Fibroblast of villous mesenchyme (primary cell): ENCODE measurements at places on chromosomes 11 and 22.

DNA sequence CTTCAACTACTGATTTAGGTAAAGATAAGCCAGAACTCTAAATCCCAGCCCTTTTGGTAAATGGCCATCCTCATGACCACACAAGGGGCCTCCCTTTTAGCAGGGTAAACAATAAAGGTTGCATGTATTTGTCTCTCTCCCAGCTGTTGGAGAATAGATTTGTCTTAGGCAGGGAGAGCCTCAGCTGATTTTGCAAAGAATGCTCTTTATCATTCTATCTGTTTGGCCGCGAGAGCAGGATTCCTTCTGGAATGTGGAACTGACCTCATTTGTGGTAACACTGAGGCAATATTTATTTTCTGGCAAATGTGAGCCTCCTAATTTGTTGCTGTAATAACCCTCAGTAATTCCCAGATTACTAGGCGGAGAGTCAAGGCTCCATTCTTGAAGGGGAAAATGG is 15.3 kb downstream of the PTS start:
- peak; percentile 98 for DNase-seq

DNA sequence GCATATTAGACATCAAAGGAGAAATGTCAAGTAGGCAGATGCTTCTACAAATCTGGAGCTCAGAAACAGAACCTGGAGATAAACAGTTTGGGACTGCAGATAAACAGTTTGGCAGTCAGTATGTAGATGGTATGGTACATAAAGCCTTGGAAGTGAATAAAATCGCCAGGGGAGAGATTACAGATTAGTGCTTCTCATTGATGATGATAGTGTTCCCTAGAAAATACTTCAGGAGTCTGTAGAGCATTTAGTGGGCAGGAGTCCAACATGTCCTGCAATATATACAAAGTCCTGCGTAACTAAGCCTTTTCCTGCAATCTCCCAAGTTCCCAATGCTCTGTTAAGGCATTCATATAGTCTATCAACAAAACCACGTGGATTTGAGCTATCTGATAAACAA is 35.2 kb downstream of the NARS2 start:
- peak; percentile 89 for DNase-seq

DNA sequence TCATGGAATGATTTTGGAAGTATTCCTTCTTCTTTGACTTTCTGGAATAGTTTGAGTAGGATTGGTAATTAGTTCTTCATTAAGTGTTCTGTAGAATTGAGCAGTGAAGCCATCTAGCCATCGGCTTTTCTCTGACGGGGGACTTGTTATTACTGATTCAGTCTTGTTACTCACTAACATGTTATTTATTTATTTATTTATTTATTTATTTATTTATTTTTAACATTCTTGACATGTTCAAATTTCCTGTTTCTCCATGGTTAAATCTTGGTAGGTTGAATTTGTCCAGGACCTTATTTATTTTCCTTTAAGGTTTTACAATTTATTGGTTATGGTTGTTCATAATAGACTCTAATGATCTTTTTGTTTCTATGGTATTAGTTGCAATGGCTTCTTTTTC is 15.2 kb upstream of the OR10Q1 start:
- DNase-seq: no peak

- no peak for DNase-seq
These were observed 50.3 kb downstream of the MPPED2 start for GRCh38 chr11:30535818-30536217.

GRCh38 chr11:70343636-70344035 is 54.7 kb upstream of the CTTN start:
- no peak for DNase-seq

- DNase-seq: no peak
These were observed 187.4 kb upstream of the NAV2 start for GRCh38 chr11:19525276-19525675.

- no peak for DNase-seq
These were observed 5.0 kb downstream of the PRDM11 start for GRCh38 chr11:45151362-45151982.

- peak; percentile 80 for DNase-seq
These were observed 15.5 kb upstream of the RASD2 start for GRCh38 chr22:35524966-35525686.

DNA sequence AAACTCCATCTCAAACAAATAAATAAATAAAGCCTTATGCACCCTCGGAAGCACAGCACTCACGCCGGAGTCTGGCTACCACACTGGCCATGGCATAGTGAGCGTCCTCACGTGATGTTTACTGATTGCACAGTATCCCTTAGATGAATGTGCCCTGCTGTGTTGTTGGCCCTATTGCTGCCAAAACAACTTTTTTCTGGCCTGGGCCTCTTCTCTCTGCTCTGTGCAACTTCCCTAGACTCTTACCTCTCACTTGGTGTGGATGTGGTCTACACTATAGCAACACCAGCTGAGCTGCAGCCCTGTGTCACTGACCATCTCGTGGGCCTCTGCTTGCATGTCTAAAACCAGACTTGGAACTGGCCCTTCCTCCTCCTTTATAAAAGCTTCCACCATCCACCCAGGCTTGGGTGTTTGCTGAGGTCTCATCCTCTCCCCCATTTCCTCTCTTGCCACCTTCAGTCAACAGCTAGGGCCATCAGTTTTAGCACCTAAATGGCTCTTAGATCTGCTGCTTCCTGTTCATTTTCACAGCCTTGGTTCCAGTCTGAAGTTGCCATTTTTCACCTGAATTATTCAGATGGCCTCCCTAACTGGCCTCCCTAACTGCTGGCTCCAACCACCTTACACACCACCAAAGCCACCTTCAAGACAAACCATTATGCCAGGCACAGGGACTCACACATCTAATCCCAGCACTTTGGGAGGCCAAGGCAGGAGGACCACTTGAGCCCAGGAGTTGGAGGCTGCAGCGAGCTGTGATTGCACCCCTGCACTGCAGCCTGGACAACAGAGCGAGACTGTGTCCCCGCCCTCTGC is 9.2 kb downstream of the ZNF74 start:
- no peak for DNase-seq

DNA sequence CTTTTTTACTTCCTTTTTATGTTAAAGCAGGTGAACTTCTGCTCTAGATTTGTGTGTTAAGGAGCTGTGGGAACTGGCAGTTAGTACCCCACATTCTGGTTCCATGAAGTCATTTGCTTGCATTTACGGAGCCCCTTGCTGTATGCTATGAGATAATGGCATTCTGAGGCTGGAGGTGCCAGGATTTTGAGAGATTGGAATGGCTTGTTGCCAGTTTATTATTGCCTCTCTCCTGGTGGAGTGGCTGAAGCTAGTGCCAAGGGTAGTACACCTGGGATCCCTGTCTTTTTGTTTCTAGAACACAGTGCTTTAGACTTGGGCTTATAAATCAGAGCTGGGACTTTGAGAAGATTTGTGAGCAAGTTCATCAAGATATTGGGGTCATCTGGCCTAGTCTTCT is 73.8 kb downstream of the STIM1 start:
- no peak for DNase-seq

DNA sequence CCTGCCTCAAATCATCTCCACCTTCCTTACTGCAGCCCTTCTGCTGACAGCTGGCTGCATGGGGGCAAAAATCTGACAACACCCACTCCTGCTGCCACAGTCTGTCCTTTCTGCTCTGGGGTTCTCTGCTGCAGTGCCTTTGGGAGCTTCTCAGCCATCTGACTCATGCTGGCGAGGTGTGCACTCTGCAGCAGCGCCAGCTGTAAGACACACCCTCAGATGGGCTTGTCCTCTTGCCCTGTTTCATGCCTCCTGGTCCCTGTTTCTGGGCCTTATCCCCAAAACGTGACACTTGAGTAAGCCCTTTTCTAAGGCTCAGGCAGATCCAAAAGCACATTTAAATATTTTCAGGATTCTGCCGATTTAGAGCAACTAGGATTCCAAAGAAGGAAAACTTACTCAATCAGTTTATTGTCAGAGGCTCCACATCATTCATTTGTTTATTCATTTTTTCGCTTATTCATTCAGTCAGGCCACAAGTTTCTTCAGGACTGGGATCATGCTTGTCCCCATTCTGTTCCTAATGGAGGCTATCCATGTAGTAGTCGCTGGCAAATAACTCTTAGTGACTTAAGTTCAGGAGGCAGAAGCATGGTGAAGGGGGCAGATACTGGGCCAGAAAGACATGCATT is 60.2 kb downstream of the SMIM38 start:
- DNase-seq: peak; percentile 7

DNA sequence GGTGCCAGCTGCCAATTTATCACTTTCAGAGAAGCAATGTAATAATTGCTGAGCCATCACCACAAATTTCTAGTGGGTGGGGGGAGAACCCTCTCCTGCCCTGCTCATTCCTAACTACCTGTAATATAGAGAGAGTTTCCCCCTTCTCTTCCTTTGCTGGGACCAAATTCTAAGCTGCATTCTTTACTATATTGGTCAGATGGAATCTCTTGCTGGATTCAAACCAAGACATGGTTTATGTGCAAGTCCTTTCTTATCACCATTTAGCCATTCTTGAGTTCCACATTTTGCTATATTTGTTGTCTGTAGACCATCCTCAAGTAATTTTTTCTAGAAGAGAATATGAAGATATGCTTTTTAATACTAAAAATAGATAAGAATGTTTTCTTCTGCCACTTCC is 452.1 kb downstream of the MN1 start:
- DNase-seq: peak; percentile 6

DNA sequence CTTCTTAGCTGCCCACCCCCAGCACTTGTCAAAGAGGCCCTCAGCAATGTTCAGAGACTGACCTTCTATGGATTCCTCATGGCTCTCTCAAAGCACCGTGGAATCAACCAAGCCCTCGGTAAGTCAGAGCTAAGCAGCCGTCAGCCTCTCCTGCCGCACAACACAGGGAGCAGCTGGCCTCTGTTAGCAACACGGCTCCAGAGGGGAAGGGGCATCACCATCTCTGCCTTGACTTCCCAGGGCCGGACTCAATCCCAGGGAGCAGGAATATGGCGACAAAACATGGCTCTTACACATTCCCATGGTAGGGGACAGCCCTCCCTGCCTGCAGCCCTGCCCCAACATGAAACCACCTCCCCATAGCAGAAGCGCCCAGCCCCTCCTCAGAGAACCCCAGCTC is 18.9 kb downstream of the ARFGAP2 start:
- no peak for DNase-seq

- DNase-seq: no peak
These were observed 200.5 kb upstream of the LRRC4C start for GRCh38 chr11:41659985-41660384.

DNA sequence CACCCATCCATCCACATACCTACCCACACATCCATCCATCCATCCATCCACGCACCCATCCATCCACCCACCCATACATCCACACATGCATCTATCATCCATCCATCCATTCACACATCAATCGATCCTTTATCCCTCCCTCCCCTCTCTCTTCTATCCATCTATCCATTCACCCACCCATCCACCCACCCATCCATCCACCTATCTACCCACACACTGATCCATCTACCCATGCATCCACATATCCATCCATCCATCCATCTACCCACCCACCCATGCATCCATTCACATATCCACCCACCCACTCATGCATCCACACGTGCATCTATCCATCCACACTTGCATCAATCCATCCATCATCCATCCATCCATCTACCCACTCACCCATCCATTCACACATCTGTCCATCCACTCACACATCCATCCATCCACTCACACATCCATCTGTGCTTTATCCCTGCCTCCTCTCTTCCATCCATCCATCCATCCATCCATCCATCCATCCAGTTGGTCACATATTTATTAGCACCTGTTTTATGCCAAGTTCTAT is 366.1 kb downstream of the CTTN start:
- DNase-seq: no peak

DNA sequence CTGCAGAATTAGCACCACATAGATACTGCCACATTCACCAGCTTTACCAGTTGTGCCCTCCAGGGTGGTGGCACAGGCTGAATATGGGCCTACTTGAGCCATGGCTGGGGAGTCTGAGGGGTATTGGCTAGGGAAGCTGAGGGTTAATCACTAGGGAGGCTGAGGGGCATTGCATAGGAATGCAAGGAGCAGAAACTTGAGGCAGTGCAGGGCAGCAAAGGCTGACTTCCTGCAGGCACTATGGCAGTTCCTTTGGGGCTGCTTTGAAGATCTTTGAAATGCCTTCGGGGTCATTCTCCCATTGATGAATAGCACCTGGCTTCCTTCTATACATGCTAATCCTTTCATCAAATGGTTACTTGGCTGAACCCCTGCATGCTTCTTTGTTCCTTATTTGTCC is 171.5 kb downstream of the RCN1 start:
- no peak for DNase-seq

DNA sequence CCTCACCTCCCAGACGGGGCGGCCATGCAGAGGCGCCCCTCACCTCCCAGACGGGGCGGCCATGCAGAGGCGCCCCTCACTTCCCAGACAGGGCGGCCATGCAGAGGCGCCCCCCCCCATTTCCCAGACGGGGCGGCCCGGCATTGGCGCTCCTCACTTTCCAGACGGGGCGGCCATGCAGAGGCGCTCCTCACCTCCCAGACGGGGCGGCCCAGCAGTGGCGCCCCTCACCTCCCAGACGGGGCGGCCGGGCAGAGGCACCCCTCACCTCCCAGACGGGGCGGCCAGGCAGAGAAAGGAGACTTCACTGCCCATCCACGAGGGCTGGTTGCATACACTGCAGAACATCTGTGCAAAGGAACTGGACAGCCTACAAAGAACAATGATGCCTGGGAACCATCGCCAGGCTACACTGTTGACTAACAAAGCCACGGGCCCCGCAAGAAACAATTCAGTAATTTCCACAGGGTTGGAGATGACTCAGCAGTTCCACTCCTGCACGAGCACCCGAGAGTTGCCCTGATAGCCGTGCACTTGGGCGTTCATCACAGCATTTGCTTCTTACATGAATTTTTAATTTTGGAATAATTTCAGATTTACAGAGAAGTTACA is 58.7 kb downstream of the CTTN start:
- peak; percentile 53 for DNase-seq

DNA sequence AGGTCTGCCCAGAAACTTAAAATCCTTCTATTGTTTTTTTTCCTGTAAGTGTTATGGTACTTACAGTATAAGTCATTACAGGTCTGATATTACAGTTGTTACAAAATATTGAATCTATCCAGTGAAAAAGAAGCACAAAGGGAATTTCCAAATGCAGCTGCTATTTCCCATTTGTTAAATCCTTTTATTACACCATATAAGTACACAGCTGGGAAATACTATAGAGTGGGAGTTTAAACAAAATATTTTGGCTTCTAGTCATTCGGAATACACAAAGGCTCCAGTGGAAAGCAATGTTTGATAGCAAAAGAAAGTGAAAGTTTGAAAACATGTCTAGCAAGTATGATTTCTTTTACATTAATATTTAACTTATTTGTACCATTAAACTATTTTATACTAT is 18.0 kb downstream of the SOX6 start:
- DNase-seq: peak; percentile 17

- peak; percentile 23 for DNase-seq
These were observed 59.6 kb downstream of the ATXN10 start for GRCh38 chr22:45731041-45731797.

GRCh38 chr22:17698948-17699347 is 60.4 kb downstream of the BCL2L13 start:
- DNase-seq: no peak

DNA sequence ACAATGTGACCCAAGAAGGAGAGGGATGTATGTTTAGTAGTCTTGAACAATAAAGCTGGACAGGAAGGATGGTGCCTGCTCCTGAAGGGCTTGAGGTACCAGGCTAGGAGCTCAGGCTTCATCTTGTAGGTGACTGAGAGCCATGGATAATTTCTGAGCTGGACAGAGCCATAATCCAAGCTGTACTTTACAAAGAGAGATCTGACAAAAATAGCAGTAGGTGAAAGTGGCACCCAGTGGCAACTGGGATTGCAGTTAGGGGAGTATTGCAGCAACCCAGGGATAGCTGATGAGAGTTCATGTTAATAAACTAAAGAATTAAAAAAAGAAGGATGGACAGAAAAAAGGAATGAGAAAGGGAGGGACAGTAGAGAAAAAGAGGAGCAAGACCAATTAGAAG is 7.4 kb downstream of the XRRA1 start:
- DNase-seq: no peak

GRCh38 chr22:45007391-45008185 is 2.2 kb downstream of the PHF21B start:
- DNase-seq: peak; percentile 31
